ENCODE measurements at places on chromosomes 16 and 17. TPM values are rescaled to one million over a fixed set of nuclear protein-coding genes. Genes with fewer than 3 reads are reported as not detected.

KRTAP1-5 gene
- total RNA-seq: not detected

GUCY2D gene
- not detected for total RNA-seq

KRTAP2-3 gene
- total RNA-seq: not detected

CORO6 gene
- total RNA-seq: 1.6 TPM

DPEP3 gene
- total RNA-seq: not detected

NPIPA5 gene
- 26.0 TPM for total RNA-seq

CLDN9 gene
- total RNA-seq: 0.39 TPM

OTOP3 gene
- not detected for total RNA-seq

FGF11 gene
- total RNA-seq: 2.1 TPM

CCNF gene
- 7.5 TPM for total RNA-seq

ST6GALNAC1 gene
- not detected for total RNA-seq

CDH13 gene
- total RNA-seq: 55.2 TPM

TP53TG3B gene
- total RNA-seq: not detected

KRTAP2-2 gene
- not detected for total RNA-seq

GCGR gene
- not detected for total RNA-seq

MRM1 gene
- total RNA-seq: 10.0 TPM

KCNJ12 gene
- total RNA-seq: 0.05 TPM
